ENCODE measurements at places on chromosomes 5 and 9. TPM values are rescaled to one million over a fixed set of nuclear protein-coding genes. Genes with fewer than 3 reads are reported as not detected.

DNA sequence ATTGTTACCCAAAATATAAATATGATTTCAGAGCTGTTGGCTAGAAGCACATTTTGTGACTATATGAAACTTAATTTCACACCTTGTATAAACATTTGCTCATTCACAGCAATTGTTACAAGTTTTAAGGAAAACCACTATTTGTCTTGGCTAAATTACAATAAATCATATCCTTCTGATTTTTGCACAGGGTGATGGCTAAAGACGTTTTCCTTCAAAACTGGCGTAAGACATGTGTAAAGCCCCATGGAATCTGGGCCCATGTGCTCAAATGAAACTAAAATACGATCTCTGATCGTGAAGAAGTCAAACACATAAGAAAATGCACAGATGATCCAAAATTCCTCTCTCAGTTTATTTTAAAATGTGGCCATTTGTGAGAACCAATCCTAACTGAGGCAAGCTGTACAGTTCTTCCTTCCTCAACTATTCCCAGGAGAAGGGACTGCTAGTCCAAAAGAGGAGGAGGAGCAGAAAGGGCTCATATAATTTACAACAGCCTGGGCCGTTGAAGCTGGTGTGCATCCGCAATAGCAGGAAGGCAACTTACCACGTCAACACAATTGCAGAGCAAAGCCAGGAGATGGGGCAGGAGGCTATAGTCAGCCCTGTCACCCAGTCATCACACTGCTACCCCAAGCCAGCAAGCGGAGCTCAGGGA lies 98.4 kb downstream of the MED27 start:
- DNase-seq, result no peak

DNA sequence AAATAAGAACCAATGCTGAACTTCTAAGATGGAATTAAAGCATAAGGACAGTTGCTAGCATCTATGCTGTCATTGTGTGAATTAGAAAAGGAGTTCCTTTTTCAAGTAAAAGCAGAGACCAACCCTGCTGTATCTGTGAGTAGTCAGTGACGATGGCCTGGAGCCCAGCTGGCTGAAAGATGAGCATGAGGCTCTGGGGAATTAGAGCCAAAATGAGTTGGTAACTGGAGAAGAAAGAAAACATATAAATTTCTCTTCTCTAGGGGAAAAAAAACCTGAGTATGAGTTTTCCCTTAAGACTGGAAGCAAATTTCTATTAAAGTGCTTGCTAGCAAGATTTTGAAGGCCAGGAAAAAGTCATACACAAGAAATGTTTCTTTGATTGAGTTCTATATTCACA lies 1.6 kb upstream of the SPZ1 start:
- DNase-seq, result no peak

GRCh38 chr9:6628704-6629103 lies 16.8 kb downstream of the GLDC start:
- no peak for DNase-seq

DNA sequence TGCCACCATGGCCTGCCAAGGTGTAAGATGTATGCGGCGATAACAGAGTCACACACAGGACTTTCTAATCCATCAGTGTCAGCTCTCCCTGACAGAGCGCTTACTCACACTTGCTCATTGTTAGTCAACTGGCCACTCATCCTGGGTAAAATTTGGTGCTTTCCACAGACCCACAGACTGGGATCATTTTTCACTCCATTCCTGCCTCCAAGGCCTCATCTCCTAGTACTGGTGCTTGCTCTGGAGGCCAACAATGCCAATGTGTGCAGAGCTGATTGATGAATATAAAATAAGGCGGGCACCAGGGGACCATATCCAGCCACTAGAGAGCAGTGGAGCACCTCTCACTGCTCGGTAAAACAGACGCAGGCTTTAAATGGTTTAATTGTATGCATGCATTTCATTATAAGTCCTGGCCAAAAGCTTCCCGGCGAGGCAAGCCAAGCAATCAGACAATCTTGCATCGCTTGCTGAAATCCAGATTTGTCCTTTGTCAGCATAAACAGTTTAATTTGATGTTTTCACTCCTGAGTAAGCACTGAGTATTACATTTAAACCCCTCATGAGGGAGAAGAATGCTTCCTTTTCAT lies 22.3 kb downstream of the PSMB7 start:
- peak; percentile 91 for DNase-seq

GRCh38 chr5:118605761-118606160 lies 382.6 kb downstream of the DTWD2 start:
- DNase-seq, result no peak

The UNC13B gene
- 46.6 TPM for total RNA-seq

The SPINK1 gene
- total RNA-seq, result not detected

The CMYA5 gene
- 13.5 TPM for total RNA-seq
